Posterior cingulate gyrus (tissue), 11 donors: ENCODE measurements at places on chromosomes 4 and X.
A peak's percentile ranks its signal among the peaks of the same experiment; 100 is the strongest.

- DNase-seq, result no peak
Measured at GRCh38 chrX:50483283-50483682, 12.7 kb upstream of the DGKK start.

GRCh38 chrX:25020391-25020904, 4.7 kb upstream of the ARX start:
- DNase-seq, result no peak

DNA sequence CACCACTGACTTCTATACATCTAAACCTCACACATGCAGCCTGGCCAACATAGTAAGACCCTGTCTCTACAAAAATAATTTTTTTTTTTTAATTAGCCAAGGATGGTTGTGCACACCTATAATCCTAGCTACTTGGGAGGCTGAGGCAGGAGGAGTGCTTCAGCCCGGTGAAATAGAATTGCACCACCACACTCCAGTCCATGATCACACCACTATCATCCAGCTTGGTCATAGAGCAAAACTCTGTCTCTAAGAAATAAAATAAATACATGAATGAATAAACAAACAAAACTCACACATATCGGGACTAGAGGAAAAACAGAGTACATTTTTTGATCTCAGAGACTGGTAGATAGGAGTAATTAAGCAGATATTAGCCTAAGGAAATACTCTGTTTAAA, 66.6 kb upstream of the PDE5A start:
- no peak for DNase-seq

- no peak for DNase-seq
Measured at GRCh38 chrX:143934542-143934941, 50.7 kb downstream of the UBE2NL start.

GRCh38 chr4:33948921-33949320, 2295.4 kb downstream of the ARAP2 start:
- DNase-seq, result no peak

GRCh38 chr4:110452546-110452945, 23.4 kb upstream of the ENPEP start:
- DNase-seq, result no peak

- DNase-seq, result no peak
Measured at GRCh38 chr4:179110816-179111215, 1668.6 kb upstream of the AGA start.

- DNase-seq, result peak; percentile 52
Measured at GRCh38 chr4:153153339-153153871, 50.8 kb upstream of the TRIM2 start.

- DNase-seq, result no peak
Measured at GRCh38 chr4:73852771-73853170, 325 bp upstream of the PF4V1 start.

GRCh38 chrX:134236626-134237614, at the start of gene CCDC160:
CCDC160 (plus strand) TSS chrX:134237182; CDS start chrX:134244801, 7,619 bp downstream.
- peak; percentile 53 for DNase-seq

DNA sequence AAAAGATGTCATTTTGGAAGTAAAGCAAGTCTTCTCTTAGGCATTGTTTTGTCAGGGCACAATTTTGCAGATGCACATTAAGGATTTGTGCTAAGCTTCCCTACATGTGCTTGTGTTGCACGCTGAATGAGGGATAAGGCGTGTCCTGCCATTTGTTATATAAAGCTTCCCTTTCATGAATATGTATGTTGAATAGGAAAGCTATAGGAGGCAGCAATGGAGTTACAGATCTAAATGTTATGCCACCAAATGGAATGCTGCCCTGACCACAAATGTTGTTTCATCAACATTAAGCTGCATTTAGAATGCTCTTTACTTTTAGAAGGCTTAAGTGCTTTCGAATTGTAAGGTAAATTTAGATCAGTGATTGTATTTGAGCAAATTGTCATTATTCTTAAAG, 20.9 kb downstream of the SGMS2 start:
- DNase-seq, result no peak

GRCh38 chrX:85627363-85627762, 247.9 kb upstream of the POF1B start:
- DNase-seq, result no peak

DNA sequence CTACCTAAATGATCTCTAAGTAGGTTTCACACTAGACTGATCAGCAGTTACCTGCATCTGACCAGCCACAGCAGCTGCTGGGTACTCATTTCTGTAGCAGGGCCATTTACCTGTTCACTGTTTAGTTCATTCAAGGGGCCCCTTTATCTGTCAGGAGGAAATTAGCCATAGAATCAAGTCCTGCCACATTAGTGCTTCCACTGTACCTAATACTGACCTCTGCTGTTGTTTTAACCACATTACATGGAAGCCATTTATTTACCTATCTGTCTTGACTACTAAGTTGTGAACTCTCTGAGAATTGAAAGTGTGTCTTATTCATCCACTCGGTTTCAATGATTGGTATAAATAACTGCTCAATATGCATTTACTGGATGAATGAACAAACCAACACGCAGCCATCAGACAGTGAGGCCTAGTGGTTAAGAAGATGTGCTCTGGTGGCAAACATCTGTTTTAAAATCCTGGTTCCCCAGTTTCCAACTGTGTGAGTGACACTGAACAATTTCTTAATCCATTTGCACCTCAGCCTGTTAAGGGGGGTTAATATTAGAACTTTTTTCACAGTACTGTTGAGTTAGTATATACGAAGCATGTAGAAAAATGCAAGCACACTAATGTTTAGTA, 30.0 kb upstream of the ANXA5 start:
- no peak for DNase-seq

- DNase-seq, result no peak
Measured at GRCh38 chr4:85736571-85736970, 261.6 kb downstream of the ARHGAP24 start.

- no peak for DNase-seq
Measured at GRCh38 chr4:173367946-173368345, 2.8 kb upstream of the SAP30 start.

- no peak for DNase-seq
Measured at GRCh38 chr4:148396986-148397673, 45.1 kb downstream of the NR3C2 start.

DNA sequence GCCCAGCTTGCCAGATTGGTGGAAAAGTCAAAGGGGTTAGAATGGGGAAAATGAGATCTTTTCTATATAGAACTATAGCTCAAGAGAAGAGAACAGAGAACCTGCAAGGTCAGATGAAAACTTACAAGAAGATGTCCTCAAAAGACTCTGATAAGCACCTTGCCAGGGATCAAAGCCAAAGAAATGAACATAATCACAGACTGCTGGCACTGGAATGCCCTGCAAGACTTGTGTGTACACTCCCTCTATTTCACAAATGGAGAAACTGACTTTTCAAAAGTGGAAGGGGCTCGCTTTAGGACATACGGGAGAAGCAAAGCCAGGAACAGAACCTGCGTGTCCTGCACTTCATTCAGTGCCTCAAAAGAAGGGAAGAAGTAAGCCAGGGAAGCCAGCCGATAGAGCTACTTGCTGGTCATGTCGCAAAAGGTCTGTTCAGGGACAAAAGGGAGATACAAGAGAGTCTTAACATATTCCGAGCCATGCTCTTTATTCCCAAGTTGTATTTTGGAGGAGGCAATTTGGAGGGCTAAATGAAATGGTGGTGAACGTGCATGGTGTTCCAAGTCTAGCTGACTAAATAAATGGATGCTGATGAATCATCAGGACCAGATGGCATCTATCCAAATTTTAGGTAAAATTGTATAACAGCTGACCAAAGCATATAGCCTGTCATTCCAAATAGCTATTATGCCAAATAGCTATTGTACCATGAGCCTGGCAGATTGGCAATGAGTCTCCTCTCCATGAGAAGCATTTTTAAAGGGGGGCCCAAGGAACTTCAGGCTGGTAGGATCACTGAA, 175.6 kb upstream of the GPC4 start:
- no peak for DNase-seq

GRCh38 chr4:19832411-19832810, 419.3 kb upstream of the SLIT2 start:
- no peak for DNase-seq

GRCh38 chr4:184471881-184472613, 2.3 kb downstream of the IRF2 start:
- no peak for DNase-seq

DNA sequence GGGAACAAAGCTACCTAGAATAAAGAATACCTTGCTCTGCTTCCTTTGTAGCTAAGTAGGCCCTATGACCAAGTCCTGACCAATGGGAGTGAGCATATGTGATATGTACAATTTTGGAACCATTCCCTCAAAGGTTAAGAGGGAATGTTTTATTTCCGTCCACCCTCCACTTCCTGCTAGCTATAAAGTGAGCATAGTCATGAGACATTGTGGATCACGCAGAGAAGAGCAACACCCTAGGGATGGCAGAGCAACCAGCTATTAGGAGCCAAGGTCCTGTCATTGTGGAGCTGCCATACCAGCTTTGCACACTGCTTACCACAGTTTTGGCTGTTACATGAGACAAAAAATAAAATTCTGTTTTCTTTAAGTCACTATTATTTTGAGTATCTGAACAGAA, 45.8 kb upstream of the RNF128 start:
- DNase-seq, result no peak

DNA sequence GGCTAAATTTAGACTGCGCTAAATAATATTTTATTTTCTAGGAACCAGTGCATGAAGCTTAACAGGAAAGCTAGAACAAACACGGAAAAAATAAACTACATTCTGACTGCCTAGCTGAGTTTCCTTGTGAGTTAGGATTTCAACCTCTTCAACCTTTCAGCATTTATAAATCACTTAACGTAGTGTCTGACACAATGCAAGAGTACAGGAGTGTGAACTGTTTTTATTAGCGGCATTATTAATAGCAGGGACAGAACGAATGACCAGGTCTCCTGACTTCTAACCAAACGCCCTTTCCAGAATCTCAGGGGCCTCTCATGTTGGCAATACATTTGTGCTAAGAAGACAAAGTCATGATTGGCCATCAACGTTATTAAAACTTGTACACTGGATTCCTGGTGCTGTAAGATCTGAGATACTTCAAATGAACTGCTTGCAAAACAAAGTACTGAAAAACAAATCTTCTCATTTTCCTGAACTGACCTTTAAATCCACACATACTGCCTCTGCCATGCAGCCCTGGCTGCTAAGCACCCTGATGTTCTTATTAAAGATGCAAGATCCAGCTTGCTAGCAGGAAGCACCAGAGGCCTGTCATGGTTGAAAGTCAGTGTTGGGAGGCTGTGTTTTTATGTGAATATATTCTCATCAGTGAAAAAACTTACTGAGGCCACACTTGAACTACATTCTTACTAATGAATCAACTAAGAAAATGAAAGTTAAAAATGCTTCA, 380.4 kb upstream of the CPEB2 start:
- DNase-seq, result no peak

DNA sequence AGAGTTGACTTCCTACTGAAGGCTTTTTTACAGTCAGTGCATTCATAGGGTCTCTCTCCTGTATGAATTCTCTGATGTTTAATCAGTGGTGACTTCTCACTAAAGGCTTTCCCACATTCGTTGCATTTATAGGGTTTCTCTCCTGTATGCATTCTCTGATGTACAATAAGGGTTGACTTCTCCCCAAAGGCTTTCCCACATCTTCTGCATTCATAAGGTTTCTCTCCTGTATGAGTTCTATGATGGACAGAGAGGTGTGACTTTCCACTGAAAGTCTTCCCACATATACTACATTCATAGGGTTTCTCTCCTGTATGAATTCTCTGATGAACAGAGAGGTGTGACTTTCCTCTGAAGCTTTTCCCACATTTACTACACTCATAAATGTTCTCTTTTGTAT, 45.2 kb downstream of the ZNF674 start:
- DNase-seq, result no peak

- DNase-seq, result no peak
Measured at GRCh38 chrX:98068024-98068580, 1184.4 kb downstream of the RPA4 start.

- DNase-seq, result no peak
Measured at GRCh38 chr4:71113294-71113693, 119.8 kb downstream of the DCK start.

- no peak for DNase-seq
Measured at GRCh38 chr4:118950224-118950623, 61.6 kb downstream of the SYNPO2 start.

DNA sequence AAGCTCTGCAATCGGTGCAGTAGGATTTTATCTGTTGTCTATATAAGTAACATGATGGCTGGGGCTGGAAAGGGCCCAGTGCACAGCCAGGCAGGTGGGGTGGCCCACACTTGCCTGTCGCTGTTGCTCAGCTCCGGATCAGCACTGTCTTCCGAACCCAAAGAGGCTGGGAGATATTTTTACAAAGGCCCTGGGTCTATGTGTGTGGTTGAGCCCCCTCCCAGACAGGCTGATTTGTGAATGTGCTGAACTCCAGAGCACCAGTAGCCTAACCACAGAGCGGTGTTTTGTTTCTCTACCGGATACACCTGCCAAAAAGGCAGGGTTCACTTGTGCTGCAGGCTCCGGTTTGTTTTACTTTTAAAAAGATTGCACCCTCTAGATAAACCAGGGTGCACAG, 33.5 kb upstream of the CHRNA9 start:
- no peak for DNase-seq

GRCh38 chr4:180134091-180134866, 2108.9 kb upstream of the TENM3 start:
- DNase-seq, result no peak

DNA sequence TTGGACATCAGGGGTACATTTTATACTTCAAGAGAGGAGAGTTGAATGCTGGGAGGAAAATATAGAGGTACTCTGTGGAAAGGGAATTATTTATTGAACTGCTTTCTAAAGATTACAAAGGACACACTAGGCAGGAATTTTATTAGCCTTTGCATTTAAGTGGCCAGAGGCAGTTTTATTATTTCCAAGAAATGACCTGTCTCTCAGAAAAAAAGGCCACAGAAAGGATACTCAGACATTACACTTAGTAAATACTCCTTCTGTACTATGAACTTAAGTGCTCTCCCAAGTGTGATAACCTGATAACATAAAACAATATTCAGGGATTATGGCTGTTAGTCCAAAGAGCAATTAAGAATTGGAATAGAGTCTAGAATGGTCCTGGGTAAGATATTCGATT, 7.5 kb downstream of the LRRC66 start:
- DNase-seq, result no peak

DNA sequence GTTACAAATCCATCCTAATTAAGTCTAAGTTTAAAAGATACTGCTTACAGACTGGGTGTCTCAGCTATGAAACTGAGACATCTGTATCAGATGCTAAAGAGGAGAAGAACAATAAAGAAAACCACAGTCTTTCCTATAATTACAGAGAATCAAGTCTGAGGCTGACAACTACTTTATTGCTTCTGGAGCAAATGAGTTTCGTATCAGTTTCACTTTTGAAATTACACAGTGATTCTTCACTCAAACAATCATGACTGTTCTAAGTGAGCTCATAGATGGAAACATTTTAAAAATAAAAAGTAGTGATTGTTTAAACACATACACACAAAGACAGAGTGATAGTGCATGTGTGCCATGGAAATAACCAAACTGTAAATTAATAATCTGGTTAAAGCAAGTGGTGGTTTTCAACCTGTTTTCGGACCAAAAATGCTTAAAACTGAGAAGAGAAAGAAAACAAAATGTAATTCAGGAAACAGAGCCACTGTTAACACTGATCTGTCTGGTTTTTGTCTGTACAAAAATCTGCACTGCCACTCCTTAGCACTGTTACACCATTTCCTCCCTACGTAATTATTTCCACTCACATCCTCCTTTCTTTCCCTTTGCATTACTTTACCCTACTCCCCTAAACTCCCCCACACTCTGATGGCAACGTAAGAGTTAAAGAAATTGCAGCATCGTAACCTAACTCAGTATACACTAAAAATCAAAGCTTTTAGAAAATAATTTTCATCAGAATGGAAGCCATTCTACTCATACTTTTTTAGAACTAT, 12.5 kb downstream of the RFC1 start:
- DNase-seq, result no peak
